CD4-positive, alpha-beta T cell treated with Interleukin-21 for 1 hour (primary cell): ENCODE measurements at places on chromosomes 2 and 18.

DNA sequence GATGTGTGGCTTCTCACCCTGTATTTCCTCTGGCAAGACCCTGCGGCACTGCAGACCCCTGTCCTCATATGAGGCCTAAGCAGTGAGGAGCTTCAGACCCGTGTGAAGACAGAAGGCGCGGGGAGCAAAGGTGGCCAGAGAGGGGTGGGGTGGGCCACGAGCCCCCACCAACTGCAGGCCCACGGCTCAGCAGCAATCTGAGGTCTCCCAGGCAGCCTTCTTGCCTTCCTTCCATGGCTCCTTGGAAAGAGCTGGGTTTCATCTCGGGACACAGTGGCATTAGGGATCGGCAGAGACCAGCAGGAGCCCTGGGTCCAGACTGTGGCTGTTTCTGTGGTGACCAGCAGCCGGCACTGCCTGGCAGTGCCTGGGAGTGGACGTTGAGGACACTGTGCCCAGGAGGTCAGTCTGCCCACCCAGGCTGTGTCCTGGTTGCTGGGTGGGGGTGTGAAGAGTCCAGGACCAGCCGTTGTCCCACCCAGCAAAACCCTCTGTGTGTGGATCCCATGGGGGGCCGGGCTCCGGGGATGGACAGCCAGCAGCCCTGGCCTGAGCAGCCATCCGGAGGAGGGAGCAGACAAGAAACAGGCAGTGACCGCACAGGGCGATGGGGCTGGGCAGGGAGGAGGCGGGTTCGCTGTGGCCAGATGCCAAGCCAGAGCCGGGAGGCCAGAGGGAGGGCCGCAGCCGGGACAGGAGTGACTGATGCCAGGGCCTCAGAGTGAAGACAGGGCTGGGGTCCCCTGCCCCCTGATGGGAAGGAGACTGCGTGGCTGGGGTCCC, 73.8 kb downstream of the RRM2 start:
- no peak for DNase-seq

DNA sequence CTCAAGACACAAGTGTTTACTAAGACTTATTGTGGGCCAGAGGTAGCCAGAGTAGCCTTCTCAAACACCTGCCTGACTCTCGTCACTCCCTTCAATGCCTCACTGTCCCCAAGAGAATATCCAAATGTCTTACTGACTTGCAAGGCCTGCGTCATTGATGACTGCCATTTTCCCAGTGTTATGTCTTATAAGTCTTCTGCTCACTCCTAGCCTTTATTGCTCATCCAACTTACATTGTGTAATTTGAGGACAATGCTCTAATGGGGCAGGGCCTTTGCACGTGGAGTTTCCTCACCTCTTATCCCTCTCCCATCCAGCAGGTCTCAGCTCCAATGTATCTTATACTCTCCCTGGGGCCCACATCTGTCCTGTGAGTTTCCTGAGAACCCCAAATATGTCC, 10.1 kb upstream of the CD226 start:
- DNase-seq, result no peak

GRCh38 chr18:13011719-13012118, 20.6 kb downstream of the CEP192 start:
- DNase-seq, result no peak

DNA sequence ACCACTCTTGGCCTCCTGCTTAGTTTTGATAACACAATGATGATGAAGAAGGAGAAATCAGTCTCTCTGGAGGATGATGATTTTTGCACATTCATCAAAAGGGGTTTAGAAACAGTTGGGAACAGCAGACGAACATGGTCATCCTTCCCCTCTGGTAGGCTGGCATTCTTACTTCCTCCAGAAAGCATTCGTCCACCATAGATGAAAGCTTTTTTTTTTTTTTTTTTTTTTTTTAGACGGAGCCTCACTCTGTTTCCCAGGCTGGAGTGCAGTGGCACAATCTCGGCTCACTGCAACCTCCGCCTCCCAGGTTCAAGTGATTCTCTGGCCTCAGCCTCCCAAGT, 43.5 kb upstream of the TTC39C start:
- DNase-seq, result no peak

- DNase-seq, result no peak
Observed at GRCh38 chr2:116510117-116510671, 1304.3 kb upstream of the DDX18 start.

GRCh38 chr2:202135091-202135874, 62.2 kb downstream of the KIAA2012 start:
- no peak for DNase-seq

DNA sequence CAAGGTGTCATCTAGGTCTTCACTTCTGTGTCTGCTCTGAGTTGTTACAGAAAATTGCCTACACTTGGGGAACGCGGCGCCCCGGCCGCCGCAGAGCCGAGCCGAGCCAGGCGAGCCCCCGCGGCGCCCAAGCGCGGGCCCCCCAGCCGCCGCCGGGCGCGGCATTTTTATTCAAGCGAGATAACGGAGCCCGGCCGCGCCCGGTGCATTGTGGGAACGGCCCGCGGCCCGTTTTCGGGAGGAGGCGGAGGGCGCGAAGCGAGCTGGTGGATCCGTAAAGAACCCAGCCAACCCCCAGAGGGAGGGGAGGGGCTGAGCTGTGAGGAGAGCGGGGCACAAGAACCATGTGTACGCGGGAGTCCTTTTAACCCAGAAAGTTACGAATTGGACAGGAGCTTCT, 191.8 kb downstream of the FTCDNL1 start:
- no peak for DNase-seq

GRCh38 chr18:42683094-42683493, 432.4 kb downstream of the RIT2 start:
- no peak for DNase-seq

DNA sequence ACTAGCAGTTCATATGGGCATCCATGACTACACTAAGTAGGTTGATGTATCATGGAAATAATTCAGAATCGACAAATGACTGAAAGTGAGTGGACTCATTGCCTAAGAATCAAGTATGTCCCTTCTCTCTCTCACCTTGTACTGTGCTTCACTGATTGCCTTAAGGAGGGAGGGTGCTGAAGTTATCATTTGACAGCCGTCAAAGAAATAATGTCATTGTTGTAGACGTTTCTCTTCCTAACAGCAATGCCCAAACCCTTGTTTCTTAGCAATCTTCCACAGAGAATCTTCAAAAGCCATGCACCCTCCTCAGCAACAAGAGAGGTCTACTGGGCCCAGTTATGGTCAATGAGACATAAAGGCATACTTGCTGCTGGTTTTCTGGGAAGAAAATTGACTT, 785.0 kb downstream of the SUCLG1 start:
- no peak for DNase-seq

DNA sequence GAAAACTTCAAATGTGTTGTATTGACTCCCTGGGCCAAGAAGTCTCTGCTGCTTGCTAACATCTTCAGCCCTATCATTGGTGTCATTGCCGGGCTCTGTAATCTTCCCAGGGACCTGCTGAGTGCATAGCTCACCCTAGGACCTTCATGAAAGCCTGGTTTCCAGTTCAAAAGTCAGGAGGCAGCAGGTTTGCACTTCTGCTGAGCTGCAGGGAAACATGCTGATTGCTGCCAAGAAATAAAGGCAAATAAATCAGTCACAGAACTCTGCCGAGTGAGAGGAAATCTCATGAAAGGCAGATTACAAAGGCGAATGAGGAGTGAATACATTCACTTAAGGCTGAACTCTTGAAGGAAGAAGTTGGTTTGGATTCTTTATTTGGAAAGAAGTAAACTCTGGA, 1947.6 kb upstream of the CELF4 start:
- DNase-seq, result no peak

GRCh38 chr2:96824079-96824870, 8.2 kb downstream of the CNNM3 start:
- DNase-seq, result no peak

GRCh38 chr2:229610333-229610732, 104.0 kb downstream of the DNER start:
- no peak for DNase-seq

DNA sequence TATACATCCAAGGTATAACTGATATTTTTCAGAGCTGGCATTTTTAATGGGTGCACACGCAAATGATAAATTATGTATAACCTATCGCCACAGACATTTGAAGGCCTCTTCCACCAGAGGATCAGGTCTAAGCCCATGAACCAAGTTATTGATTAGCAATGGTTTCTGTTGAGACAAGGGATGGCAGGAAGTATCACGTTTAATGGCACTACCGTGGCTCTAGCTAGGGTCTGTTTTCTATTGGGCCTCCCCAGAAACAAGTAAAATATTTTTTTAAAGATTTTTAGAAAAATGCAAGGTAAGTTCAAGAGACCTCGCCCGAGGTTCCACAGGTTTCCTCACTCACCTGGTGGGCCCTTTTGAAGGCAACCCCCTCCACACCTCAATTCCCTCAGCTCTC, 667 bp downstream of the GFPT1 start:
- DNase-seq, result peak; percentile 14

- peak; percentile 89 for DNase-seq
Observed at GRCh38 chr2:72825257-72826155, at the start of gene EXOC6B. Gene EXOC6B (minus strand): TSS chr2:72826033.

DNA sequence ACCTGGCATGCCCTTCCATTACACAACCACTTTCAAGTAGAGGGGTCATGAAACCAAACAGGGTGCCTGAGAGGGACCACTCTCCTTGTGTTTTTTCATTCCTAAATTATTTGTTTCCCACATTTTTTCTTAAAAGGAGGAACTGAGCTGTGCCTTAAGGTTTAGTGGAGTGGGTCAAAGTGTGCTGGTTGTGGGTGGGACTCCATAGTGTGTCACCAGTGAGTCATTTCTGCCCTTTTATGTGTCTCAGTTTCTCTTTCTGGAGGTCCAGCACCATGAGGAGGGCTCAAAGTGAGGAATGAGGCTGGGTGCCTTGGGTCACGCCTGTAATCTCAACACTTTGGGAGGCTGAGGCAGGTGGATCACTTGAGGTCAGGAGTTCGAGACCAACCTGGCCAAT, 37.8 kb downstream of the COMMD1 start:
- DNase-seq, result no peak

DNA sequence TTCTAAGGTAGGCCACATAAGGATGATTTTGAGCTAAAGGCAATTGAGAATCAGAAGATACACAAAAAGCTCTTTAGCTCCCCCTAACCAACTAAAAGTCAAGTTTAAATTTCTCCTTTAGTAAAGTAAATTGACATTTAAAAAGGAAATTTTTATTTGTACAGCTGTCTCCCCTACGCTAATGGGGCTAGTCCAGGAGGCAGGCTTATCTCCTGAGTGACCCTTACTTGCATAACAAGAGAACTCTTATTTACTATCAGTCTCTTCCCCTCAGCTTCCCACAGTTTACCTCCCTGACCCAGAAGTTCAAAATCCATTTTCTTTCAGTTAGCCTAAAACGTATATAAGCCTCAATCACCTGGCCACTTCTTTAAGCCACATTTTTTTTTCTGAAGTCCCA, 1002.8 kb upstream of the NRXN1 start:
- DNase-seq, result no peak

GRCh38 chr2:209348433-209348832, 75.4 kb upstream of the MAP2 start:
- no peak for DNase-seq

- no peak for DNase-seq
Observed at GRCh38 chr2:194815475-194815874, 841.6 kb upstream of the SLC39A10 start.

- no peak for DNase-seq
Observed at GRCh38 chr2:62074233-62074632, 121.7 kb upstream of the B3GNT2 start.

GRCh38 chr2:237240252-237240651, 154.6 kb downstream of the COPS8 start:
- no peak for DNase-seq

DNA sequence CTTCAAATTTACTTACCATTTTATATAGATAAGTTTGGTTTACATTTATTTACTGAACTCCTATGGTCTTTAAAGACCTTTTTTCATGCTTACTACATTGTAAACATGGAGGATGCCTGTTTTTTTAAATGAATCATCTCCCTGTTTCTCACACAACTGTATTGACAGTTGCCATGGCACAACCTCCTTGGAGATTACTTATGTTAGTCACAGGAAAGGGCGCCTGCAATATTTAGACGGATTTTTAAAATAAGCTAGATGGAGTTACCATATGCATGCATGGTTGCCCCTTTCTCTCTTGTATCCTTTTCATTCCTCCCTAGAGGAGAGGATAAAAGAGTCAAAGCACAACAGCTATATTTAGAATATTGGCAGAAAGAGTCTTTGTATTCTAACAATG, 34.8 kb upstream of the CCDC102B start:
- DNase-seq, result no peak

GRCh38 chr2:7950035-7950612, 731.7 kb upstream of the ID2 start:
- DNase-seq, result no peak

GRCh38 chr18:9101730-9102507, 580 bp upstream of the NDUFV2 start:
- peak; percentile 84 for DNase-seq

DNA sequence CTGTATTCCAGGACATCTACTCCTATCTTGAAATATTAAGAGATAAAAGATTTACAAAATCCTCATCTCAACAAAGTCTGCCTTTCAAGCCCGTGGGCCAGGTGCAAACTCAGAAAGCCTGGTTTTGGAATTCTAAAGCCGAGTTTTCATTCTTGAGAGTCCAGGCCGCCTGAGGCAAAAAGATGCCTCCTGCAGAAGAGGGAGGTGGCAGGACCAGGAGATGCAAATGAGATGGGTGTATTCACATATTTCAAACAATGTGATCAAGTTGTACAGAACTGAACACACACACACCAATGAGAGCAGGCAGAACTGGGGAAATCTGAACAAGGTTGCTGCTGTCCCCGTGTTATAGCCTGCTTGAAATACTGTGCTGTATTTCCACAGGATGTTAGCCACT, 7.7 kb upstream of the HS6ST1 start:
- no peak for DNase-seq

DNA sequence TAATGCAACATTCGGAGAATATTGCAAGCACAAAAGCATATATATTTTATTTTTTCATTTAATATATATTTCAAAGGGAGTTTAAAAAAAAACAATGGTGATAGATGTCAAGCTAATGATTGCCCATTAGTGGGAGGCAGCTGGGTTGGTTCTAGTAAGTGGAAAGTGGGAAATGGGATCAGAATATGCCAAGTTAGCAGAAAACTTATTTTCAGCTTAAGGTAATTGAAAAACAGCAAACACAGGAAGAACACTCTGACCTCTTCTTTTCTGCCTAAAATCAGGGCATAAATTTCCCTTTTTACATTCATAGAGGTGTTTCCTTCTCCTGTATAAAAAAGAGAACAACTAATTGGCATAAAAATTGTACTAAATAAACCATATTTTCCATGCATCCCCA, 535.3 kb upstream of the SYT4 start:
- no peak for DNase-seq
